Caudate nucleus (tissue), 63 donors: ENCODE measurements at places on chromosomes 1 and 21.

DNA sequence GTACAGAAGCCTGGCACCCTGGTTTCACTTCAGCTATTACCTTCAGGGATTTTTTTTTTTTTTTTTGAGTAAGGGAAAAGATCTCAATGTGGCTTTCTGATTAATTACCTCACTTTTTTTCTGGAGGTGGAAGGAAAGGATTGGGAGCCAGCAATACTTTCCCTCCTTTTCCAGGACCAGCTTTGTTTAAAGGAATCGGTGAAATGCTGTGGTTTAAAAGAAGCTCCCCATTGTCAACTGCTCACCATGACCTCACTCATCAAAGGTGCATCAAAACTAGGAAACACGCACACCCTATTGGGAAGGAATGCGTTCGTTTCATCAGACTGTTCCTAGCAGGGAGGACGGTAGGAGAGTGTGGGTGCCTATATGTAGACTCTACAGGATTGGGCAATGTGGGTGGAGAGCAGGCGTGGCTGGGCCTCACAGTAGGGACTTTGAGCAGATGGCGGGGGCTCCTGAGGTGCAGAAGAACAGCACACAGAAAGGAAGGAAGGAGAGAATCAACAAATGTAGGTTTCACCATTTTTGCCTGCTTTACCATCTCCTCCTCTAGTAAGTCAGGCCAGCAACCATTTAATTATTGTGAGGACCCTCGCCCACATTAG lies 13.0 kb downstream of the PHGDH start:
- DNase-seq = no peak

DNA sequence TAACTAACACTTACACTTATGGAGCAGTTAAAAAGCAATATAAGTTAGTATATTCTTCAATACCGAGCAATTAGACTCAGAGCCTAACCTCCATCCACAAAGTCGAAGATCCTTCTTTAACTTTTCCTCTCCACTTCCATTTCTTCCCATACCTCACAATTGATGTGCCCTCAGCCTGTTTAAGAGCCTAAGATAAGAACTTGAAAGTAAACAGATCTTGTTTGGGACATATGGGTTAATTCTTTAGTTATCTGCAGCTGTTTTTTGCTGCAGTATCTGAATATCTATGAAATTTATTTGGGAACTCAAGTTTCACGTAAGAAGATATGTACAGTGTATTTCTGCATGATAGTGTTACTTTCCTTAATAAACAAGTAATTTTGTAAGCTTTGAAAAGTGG lies 51.5 kb downstream of the MIGA1 start:
- DNase-seq = no peak

- DNase-seq = no peak
Observed at GRCh38 chr1:34265396-34265795, 88.7 kb downstream of the C1orf94 start.

DNA sequence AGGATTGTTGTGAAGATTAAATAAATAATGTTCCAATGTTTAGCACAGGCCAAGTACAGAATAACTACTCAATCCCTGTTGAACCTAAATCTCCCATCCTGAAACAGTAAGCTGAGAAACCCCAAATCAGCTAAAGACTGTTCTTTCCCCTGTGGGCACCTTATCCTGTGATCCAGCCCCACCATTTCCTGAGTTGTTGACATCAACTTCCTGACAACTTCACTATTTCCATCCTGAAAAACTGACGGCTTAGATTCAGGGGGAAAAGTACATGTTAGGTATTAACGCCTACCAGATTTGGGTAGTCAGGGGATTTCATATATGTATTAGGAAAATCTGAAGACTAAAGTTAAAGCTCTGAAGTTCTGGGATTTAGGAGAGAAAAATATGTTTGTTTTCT lies 51.7 kb upstream of the PALMD start:
- DNase-seq = no peak

GRCh38 chr1:235423214-235423652 lies 56.0 kb downstream of the TBCE start:
- DNase-seq = no peak

- DNase-seq = no peak
Observed at GRCh38 chr21:14120091-14120734, 90.5 kb downstream of the LIPI start.

GRCh38 chr1:116359060-116359830 lies 13.8 kb upstream of the ATP1A1 start:
- no peak for DNase-seq

- no peak for DNase-seq
Observed at GRCh38 chr1:85202864-85203255, 2.0 kb upstream of the SYDE2 start.

- no peak for DNase-seq
Observed at GRCh38 chr1:37448185-37448584, 26.2 kb upstream of the ZC3H12A start.

GRCh38 chr1:8435569-8436071 lies 117.7 kb downstream of the SLC45A1 start:
- no peak for DNase-seq

GRCh38 chr1:230010603-230011332 lies 56.3 kb upstream of the GALNT2 start:
- no peak for DNase-seq

DNA sequence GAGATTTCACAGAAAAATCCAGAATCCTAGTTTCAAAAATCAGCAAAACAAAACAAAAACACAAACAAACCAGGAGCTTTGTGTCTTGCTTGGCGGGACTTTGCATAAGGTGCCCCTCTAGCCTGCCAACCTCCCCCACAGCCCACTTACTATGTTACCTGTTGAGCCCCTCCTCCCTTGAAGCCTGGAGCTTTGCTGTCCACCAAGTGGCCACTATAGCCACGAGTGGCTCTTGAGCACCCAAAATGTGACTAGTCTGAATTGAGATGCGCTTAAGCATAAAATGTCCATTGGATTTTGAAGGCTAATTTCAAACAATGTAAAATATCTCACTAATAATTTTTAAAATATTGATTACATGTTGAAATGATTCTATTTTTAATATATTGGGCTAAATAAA lies 12.2 kb downstream of the TFAP2E start:
- DNase-seq = no peak

GRCh38 chr1:153100245-153100644 lies 5.9 kb upstream of the SPRR2E start:
- no peak for DNase-seq

DNA sequence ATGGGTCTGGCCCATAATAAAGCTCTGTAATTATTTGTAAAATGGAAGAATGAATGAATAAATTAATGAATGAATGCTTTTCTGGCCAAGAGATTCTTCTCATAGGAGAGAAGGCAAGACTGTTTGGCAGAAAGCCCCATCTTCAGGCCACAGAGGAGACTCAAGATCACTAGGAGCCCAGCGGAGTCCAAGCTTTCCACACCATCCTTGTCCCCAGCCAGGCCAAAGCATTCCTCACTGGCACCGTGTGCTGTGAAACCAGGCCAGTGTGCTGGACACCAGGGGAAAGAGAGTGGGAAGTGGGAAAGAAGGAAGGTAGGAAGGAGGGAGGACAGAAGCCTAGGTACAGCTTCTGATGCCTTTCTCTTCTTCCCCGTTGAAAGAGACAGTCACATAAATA lies 86.4 kb downstream of the PLXNA2 start:
- no peak for DNase-seq

DNA sequence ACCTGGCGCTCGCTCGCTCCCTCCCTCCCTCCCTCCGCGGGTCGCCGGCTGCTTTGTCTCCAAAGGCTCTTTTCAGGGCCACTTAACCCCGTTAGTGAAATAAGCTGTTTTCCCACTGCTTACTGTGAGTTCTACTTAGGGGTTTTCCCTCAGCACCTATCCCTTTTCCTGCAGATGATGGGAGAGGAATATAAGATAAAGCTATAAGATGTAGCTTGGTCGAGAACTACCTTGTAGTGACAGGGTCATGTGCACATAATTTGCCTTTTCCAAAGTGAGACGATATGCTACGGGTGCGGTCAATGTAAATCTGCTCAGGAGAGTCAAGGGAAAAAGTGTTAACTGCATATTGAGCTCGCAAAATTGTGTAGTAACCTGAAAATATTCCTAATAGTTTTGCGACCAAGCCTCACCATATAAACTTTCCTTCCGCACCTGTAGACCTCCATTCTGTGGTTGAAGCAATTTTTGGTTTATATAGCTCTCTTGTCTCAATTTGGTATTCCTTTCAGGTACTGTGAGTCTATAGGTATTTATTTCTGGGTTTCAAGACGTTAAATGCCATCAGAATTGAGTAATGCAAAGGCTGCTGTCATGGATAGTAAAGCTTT lies 55.8 kb upstream of the BOLA1 start:
- DNase-seq = no peak

DNA sequence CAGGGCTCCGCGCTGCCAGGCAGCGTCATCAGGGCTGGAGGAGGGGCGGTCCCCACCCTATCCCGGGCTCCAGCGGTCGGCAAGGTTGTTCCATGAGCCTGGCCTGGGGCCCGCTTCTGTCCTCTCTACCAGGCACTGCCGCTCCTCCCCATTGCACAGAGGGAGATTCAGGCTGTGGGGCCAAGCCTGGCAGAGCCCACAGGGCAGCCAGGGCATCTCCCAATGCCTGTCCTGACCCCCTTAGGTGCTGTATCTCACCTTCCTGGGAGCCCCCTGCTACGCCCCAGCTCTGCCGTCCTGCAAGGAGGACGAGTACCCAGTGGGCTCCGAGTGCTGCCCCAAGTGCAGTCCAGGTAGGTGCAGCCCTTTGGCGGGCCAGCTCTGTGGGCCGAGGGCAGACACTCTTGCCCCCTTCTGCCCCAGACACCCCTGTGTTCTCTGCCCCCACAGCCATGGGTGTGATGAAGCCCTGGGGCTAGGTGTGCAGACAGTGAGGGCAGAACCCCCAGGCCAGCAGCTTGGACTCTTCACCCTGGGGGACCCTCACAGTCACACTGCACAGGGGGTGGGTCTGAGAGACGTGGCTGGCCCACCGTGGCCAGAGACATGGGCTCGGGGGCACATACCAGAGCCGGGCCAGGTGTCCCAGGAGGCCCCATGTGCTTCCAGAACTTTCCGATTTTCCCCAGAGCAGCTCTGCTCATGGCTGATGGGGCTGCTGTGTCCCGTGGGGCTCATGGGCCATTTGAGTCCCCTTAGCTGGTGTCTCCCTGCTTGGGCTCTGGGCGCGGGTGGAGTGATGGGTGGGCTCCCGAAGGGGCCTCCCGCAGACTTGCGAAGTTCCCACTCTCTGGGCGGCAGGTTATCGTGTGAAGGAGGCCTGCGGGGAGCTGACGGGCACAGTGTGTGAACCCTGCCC lies 1.6 kb downstream of the TNFRSF14 start:
- no peak for DNase-seq

DNA sequence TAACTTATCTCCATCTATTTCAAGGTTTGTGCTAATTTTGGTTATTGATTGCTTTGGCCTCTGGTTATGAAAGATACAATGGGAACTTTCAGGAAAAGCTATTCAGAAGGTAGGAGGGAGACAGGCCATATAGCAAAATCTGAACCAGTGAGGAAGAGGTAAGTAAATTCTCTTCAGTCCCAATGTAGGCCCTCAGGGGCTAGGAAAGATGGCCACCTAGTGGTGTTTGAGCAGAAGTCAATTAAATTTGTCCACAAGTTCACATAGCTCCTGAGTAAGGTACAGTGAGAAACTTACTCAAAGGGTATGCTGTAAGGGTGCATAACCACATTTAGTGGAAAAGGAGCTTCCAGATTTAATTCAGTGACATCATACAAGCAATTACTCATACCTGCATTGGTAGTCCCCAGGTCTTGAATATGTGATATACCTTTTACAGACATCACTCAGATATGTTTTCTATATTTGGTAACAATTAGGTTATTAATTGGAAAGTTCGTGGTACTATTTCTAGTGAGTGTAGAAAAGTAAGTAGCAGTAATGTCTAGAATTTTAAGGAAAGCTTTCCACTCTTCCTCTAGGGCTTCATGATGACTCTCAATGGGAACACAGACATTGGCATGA lies 21.4 kb upstream of the FMO1 start:
- no peak for DNase-seq

- DNase-seq = no peak
Observed at GRCh38 chr1:54046671-54047383, 6.2 kb downstream of the TMEM59 start.

DNA sequence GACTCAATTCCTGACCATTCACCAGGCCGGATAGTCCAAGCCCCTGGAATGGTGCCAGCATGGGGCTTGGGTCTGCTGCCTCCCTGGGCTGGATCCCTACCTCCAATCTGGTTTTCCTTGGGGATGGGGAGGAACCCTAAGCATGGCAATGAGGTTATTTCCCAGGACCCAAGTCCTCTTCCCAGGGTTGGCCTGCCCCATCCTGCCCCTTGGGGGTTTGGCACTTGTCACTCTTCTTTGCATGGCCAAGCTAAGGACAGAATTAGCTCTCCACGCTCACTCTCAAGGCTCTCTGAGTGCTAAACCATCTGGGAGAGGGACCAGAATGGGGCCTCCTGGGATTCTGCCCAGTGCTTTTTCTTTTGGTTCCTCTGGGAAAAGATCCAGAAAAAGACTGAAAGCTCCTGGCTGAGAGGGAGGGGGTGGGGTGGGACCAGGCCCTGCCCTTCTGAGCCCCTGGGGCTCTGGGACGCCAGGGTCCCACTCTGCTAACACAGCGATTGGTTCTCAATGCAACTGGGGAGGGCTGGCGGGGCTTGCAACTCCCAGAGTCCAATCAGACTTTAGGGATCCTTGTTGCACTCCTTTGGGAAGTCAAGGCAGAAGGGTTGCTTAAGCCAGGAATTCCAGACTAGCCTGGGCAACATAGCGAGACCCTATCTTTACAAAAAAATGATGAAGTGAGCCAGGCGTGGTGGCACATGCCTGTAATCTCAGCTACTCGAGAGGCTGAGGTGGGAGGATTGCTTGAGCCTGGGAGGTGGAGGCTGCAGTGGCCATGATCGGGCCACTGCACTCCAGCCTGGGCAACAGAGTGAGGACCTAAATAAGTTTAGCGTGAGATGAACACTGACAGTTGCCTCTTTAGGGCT lies 52.7 kb downstream of the DHRS3 start:
- DNase-seq = peak; percentile 75

DNA sequence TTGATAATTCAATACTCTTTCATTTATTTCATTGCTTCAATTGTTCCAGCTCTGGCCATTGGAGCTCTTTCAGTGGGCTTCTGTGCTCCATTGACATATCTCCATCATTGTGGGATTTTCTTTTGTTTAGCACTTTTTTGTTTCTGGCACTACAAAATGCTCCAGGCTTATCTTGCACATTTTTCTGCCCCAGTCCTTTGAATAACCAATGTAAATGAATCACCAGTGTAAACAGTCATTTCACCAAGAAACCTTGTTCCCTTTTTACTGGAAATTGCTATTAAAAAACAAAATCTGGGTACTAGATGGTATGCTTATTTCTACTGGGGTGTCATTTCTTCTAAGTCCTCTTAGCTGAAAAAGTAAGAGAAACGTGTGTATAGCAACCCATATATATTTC lies 173.0 kb upstream of the LYPLAL1 start:
- no peak for DNase-seq

DNA sequence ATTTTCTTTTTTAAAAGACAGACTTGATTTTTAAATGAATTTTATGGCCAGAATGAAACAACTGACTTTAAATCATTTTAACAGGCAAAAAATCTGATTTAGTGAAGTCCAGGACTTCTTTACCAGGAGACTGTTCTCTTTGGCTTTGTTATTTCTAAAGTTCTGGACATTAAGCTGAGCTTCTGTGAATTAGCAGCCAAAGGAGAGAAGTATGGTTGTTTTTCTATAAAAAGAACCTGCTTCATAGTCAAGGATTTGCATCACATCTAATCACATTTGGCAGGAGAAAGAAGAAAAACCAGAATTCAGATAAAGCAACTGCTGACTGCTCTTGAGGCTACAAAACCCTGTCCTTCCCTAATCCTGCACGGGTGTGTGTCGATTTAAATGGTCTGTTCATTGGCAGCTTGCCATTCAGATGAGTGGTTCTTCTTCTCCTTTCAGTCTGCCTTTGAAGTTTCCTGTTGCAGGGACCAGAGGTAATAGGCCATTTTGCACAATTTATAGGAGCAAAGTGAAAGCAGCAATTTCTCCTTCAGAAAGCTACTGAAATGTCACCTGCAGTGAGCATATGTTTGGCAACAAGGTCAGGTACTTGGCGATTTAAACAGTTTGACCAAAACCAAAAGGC lies 215.4 kb downstream of the OLFM3 start:
- DNase-seq = no peak
